ENCODE measurements at places on chromosomes 6 and 20. TPM values are rescaled to one million over a fixed set of nuclear protein-coding genes. Genes with fewer than 3 reads are reported as not detected.

Gene DCBLD1
- polyA plus RNA-seq = 11.4 TPM

Gene OPRL1
- polyA plus RNA-seq = 3.1 TPM

Gene MYLIP
- polyA plus RNA-seq = 20.4 TPM

Gene CGA
- polyA plus RNA-seq = not detected

Gene THBS2
- 15.1 TPM for polyA plus RNA-seq

Gene VARS1
- 45.8 TPM for polyA plus RNA-seq

Gene TRIM15
- 0.06 TPM for polyA plus RNA-seq

Gene HLA-DMA
- polyA plus RNA-seq = 240 TPM

Gene GRM1
- polyA plus RNA-seq = 0.04 TPM

Gene C20orf141
- polyA plus RNA-seq = not detected

Gene LHFPL5
- not detected for polyA plus RNA-seq

Gene RIPOR2
- 97.6 TPM for polyA plus RNA-seq

Gene GLP1R
- 0.07 TPM for polyA plus RNA-seq

Gene NRSN1
- polyA plus RNA-seq = not detected

Gene DDR1
- 72.4 TPM for polyA plus RNA-seq

Gene SMIM8
- polyA plus RNA-seq = 2.6 TPM

Gene PAX1
- 0.05 TPM for polyA plus RNA-seq

Gene NSFL1C
- polyA plus RNA-seq = 39.0 TPM

Gene CLPSL1
- polyA plus RNA-seq = not detected

Gene RSPH9
- 1.7 TPM for polyA plus RNA-seq

Gene KLC4
- 16.1 TPM for polyA plus RNA-seq

Gene MEP1A
- 0.08 TPM for polyA plus RNA-seq

Gene C4A
- polyA plus RNA-seq = 284 TPM

Gene OR2B6
- not detected for polyA plus RNA-seq

Gene NOTCH4
- polyA plus RNA-seq = 54.6 TPM

Gene MOXD1
- 4.6 TPM for polyA plus RNA-seq

Gene RNF217
- 4.8 TPM for polyA plus RNA-seq

Measured in lung (tissue), 17 donors.